ENCODE measurements at places on chromosomes 4 and X. TPM values are rescaled to one million over a fixed set of nuclear protein-coding genes. Genes with fewer than 3 reads are reported as not detected.

Gene LRIT3
- total RNA-seq: 0.15 TPM

Gene FRG1
- total RNA-seq: 61.2 TPM

Gene WAS
- 177 TPM for total RNA-seq

Gene KLHL8
- 9.1 TPM for total RNA-seq

Gene RTL9
- not detected for total RNA-seq

Gene SNCA
- 4.7 TPM for total RNA-seq

Gene SPANXB1
- total RNA-seq: not detected

Gene GPR173
- total RNA-seq: not detected

Gene IQCM
- not detected for total RNA-seq

Gene PTPN13
- 2.6 TPM for total RNA-seq

Gene PRAF2
- 27.1 TPM for total RNA-seq

Gene TBX22
- not detected for total RNA-seq

Gene RASSF6
- 0.19 TPM for total RNA-seq

Gene SSX2B
- total RNA-seq: not detected

Gene RHOXF2B
- total RNA-seq: not detected

Gene TMLHE
- 13.9 TPM for total RNA-seq

Gene CTBP1
- 223 TPM for total RNA-seq

Gene DCAF8L2
- total RNA-seq: not detected

Gene TMEM47
- total RNA-seq: not detected

Gene RAB33A
- total RNA-seq: 20.8 TPM

Gene CEP135
- total RNA-seq: 22.7 TPM

Gene RS1
- not detected for total RNA-seq

Gene SERPINA7
- total RNA-seq: not detected

Gene MBNL3
- 50.4 TPM for total RNA-seq

Gene SGMS2
- total RNA-seq: 0.46 TPM

Gene VCX3A
- not detected for total RNA-seq

Gene CCKAR
- not detected for total RNA-seq

Gene DOK7
- total RNA-seq: not detected

Gene MSMO1
- 35.9 TPM for total RNA-seq

Gene FGB
- not detected for total RNA-seq

Gene CLIC2
- total RNA-seq: 0.48 TPM

Gene RPA4
- total RNA-seq: 0.50 TPM

Gene GABRG1
- total RNA-seq: not detected

Gene CDKL2
- total RNA-seq: 1.00 TPM

Gene RAB40A
- total RNA-seq: 0.12 TPM

Gene ADGRA3
- total RNA-seq: 2.6 TPM

Gene ABLIM2
- 0.79 TPM for total RNA-seq

Gene NR3C2
- 4.1 TPM for total RNA-seq

Gene ADRA2C
- total RNA-seq: not detected

Gene NPNT
- total RNA-seq: not detected

Gene SMIM31
- not detected for total RNA-seq

Gene NLGN3
- 1.6 TPM for total RNA-seq

Gene TCEAL8
- total RNA-seq: 35.2 TPM

Gene CNGA1
- not detected for total RNA-seq
